ENCODE measurements at places on chromosomes 11 and 22.
A peak's percentile ranks its signal among the peaks of the same experiment; 100 is the strongest.

GRCh38 chr11:3340025-3340424 is 38.9 kb downstream of the ZNF195 start:
- DNase-seq = peak; percentile 77

- DNase-seq = no peak
These were observed 97.3 kb downstream of the GUCY1A2 start for GRCh38 chr11:106920899-106921509.

- no peak for DNase-seq
These were observed 97.7 kb downstream of the CD44 start for GRCh38 chr11:35236667-35237003.

DNA sequence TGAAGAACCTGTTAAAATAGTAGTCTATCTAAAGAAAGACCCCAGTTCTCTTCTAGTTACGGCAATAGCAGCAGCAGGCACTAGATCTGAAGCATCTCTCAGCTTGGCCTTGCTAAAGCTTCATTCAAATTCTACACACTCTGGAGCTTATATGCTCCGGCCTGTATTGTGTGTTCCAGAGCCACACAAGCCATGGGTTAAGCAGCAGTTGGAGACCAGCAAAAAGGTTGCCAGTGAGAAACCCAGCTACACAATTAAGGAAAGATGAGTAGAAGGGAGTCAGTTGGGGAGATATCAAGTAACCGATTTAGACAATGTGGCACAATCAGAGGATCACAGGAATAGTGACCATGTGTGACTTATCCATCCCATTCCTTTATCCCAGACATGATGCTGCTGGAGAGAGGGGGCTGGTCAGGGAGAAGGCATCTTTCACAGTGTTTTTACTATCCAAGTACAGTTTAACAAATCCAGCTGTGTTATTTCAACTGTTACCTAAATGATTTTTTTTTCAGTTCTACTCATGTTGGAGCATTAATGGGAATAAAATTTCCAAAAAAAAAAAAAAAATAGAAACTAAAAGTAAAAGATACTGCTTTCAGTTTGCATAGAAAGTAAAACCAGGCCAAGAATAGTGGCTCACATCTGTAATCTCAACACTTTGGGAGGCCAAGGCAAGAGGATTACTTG is 41.0 kb downstream of the PAX6 start:
- DNase-seq = no peak

DNA sequence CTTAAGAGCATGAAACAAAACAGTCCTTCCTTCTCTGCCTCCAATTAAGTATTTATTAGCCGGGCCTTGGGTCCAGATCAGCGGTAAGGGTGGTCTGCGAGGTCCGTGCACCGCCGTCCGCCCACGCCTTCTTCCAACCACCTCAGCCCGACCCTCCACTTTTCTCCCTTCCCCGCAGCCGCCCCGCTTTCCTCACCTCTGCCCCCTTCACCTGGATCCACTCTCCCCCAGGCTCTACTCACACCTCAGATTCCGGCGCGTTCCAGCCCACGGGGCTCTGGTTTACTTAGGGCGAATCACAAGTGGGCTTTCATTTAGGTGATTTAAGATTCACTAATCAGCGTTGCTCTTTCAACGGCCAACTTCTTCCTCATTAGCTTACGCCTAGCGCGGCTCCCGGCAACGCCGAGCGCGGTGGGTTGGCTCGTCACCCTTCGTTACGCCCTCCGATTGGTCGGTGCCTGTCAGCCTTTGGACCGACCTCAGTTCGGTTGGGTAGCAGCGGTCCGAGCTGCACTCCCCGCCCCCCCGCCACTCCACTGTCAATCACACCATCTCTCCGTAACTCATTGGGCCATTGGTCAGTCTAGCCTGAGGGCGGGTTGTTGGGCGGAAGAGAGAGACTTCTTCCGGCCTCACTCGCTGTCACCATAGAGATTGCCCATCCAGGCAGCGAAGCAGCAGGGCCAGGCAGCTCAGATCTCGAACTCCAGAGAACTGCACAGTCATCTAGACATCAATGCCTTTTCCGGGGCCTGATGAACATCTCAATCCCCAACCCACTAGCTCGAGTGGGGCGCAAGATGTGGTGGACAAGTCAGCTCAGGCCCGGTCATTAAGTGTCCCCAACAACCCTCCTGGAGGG is at the start of gene TMEM218:
Gene TMEM218 (minus strand): TSS at position 284 of the 865 bp plus-strand sequence. CDS start 9,385 bp downstream, outside the sequence.
- peak; percentile 99 for DNase-seq

DNA sequence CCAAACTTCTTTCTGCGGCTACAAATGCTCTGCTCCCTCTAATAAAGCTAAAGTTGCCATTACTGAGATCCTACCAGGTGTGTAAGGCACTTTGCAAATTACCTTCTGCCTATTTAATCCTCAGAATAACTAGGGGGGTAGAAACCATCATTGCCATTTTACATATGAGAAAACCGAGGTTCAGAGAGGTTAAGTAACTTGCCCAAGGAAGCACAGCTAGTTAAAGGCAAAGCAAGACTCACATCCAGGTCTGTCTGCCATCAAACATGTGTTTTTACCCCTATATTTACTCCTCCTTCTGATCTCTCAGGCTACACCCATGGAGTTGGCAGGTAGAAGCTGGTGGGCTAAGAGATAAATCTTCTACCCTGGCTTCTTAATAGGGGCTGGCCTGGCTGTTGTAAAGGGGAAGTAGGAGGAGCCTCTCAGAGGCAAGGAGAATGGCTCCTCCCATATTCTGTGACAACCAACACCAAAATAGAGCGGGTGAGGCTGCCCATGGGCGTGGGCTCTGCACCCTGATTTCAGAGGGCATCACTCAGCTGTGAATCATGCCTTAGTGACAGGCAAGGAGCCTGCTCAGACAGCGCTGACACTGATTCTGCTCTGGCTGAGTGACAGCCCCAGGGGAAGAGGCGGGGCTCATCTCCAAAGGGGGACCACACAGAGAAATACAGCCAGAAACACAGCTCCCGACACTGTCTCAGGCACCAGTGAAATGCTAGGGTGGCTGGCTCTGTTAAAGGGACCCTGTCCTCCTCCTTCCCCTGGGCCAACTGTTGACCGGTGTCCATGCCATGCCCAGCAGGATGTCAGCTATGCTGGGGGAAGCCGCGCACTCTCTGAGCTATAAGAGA is 106.8 kb downstream of the ABTB2 start:
- peak; percentile 42 for DNase-seq

DNA sequence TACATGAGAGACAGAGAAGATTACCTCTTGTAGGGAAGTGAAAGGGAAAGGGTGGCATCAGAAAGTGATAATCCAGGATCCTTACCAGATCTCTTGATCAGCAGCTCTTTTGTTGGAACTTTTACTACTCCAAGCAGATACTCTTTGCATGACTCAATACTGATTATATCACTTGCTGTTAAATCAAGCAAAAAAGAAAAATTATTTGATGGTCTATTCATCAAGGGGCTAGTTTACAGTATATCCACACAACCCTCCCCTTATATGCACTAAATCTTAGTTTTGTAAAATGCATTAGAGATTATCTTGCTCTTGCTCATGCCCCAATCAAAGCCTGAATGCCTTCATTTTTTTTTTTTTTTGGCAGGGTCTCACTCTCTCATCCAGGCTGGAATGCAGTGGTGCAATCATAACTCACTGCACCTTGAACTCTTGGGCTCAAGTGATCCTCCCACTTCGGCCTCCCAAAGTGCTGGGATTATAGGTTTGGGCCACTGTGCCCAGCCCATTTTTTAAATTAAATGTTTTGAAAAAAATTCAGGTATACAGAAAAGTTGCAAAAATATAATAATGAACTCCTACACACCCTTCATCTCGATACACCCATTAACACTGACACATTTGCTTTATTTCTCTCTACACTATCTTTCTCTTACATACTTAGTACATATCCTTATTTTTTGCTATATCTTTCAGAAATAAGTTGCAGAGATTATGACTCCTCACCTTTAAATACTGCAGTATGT is 76.1 kb upstream of the UCP3 start:
- no peak for DNase-seq

- peak; percentile 56 for DNase-seq
These were observed 4.1 kb upstream of the PLAAT2 start for GRCh38 chr11:63567044-63567840.

DNA sequence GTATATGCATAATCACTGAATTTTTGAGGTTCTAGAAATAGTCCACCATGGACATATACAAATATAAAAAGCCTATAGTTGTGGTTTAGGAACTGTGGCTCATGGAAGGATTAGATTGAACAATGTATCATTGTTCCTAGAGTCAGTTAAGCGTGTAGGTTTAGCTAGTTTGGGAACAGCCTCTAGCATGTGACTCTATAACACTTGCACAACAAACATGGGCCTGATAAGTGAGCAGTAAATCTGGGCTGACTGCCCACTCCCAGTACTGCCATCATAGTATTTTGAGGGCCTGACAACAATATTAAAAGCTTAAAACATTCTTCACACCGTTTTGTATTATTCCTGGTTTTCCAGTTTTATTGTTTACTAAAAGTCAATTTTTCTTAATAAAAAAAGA is 47.0 kb downstream of the YAP1 start:
- DNase-seq = no peak

DNA sequence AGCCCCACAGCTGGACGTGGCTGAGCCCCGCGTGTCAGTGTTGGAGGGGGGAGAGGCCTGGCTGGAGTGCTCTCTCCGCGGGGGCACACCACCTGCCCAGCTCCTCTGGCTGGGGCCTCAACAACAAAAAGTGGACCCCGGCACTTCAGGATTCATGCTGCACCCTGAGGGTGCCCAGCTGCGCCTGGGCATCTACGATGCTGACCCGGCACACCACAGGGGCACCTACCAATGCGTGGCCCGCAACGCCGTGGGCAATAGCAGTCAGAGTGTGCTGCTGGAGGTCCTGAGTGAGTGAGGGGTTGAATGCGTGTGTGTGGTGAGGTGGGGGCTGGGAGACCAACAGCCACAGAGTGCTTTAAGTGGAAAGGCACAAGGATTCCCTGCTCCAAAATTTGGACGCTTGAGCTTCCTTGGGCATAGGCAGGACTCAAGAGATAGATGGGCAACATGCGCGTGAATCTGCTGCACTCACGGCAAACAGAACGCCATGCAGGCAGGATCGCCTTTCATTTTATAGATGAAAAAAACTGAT is 7.6 kb downstream of the VSIG10L2 start:
- no peak for DNase-seq

GRCh38 chr11:126137136-126137535 is 74.3 kb downstream of the RPUSD4 start:
- no peak for DNase-seq

- no peak for DNase-seq
These were observed 48.7 kb downstream of the DDX6 start for GRCh38 chr11:118742304-118742703.

DNA sequence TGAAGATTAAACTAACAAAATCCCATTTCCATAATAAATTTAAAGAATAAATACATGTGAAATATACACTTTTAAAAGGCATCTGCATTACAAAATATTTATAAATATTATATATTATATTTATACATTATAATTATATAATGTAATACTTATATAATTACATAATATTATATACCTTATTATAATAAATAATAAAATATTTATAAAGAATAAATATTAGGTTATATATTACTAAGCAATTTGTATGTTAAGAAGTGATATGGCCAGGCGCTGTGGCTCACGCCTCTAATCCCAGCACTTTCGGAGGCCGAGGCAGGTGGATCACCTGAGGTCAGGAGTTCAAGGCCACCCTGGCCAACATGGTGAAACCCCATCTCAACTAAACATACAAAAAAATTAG is 97.8 kb downstream of the CADM1 start:
- DNase-seq = no peak

DNA sequence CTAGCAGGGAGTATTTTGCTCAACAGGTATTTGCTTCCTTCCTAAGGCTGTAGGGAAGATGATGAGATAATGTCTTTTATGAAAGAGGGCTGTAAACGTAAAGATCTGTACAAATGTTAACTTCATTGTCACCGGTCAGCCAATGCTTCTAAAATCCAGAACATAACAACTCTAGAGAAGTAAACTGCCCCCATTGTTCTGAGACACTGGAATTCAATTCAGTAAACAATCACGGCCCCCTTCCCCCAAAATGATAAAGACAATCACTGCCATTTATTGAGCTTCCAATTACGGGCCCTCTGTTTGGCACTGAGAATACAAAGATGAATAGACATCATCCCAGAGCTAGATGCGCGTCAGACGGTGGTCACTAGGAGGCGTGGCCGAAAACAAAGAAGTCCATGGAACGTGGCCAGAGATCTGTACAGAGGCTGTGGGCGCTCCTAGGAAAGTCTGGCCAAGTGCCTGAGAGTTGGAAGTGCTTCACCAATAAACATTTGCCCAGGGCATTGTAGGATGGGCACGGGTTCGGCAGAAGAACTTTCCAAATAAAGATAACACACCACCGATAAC is 576 bp downstream of the TMEM258 start:
- peak; percentile 89 for DNase-seq

DNA sequence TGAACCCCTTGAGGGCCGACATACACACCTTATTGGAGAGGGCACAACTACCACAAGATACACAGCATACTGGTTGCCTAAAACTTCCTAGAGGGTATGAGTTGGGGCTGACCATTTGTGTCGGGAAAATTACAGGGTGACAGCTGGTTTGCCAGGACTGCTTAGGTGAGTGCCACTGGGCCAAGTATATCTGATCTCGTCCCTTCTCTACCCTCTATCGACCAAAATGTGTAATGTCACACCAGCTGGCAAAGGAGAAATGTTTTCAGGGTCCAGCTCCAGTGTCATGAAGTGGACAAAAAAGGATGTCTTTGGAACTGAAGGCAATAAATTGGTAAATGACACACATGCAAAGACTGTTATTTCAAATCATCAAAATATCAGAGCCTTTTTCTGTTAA is 126.1 kb downstream of the PGR start:
- no peak for DNase-seq

- no peak for DNase-seq
These were observed 186.1 kb upstream of the E2F8 start for GRCh38 chr11:19426756-19427403.

DNA sequence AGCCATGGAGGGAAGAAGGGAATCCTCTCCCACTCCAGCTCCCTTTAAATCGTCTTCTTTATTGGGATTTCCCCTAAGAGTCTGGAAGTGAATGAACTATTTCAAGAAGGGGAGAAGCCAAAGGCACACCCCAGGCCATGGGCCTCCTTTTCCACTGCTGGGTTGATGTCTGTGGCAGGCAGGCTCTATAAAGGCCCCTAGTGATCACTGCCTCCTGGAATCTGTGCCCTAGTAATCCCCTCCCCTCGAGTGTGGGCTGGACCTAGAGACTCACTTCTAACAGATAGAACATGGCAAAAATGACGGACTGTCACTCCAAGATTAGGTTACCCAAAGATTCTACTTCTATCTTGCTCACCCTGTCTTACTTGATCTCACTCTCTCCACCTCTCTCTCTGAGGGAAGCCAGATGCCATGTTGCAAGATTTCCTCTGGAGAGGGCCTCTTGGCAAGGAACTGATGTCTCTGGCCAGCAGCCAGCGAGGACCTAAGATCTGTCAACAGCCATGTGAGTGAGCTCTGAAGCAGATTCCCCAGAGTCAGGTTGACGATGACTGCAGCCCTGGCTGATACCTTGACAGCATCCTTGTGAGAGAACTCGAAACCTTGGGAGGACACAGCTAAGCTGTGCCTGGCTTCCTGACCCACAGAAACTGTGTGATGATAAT is 444.8 kb downstream of the SOX6 start:
- no peak for DNase-seq

- DNase-seq = no peak
These were observed 12.2 kb upstream of the PIM3 start for GRCh38 chr22:49948116-49948957.

- DNase-seq = no peak
These were observed 50.1 kb downstream of the ACER3 start for GRCh38 chr11:76910620-76911414.

Data from AG08396 (cell line).